Stimulated activated CD4-positive, alpha-beta T cell treated with anti-CD3 and anti-CD28 coated beads, Interleukin-4, amount 100 ng/mL, for 1 hour (primary cell): ENCODE measurements at places on chromosomes 11 and 22.

- peak; percentile 77 for DNase-seq
These were observed 6.7 kb upstream of the MCAM start for GRCh38 chr11:119323532-119324033.

DNA sequence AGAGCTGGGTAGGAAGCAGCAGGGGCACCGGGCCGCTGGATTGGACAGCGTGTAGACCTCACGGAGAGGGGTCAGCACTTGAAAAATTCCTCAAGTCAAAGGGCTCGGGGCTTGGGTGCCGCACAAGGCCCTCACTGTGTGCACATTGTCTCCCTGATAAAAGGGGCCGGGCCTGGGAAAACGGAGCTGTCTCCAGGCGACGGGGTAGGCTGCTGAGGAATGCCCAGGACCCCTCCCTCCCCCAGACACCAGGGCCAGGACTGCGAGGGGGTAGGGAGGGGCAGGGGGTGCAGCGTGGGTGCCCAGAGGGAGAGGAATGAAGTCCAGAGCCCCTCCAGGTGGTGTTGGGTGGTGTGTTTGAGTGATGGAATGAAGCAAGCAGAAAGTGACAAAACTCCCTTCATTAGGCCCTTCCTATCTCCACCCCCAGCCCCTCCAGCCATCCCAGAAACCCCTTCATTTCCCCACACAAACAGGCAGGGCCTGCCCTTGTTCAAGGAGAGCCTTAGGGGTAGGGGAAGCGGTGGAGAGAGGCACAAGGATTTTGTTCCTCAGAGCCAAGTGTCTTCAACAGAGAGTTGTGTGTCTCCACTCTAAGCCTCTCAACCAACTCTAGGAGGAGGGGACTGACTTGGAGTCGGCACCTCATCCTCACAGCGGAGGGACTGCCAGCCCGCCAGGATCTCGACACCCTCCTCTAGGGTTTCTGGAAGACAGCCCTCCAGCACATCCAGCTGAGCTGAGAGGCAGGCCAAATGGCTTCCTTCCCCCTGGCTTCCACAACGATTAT lies 63.9 kb downstream of the SYN3 start:
- no peak for DNase-seq

DNA sequence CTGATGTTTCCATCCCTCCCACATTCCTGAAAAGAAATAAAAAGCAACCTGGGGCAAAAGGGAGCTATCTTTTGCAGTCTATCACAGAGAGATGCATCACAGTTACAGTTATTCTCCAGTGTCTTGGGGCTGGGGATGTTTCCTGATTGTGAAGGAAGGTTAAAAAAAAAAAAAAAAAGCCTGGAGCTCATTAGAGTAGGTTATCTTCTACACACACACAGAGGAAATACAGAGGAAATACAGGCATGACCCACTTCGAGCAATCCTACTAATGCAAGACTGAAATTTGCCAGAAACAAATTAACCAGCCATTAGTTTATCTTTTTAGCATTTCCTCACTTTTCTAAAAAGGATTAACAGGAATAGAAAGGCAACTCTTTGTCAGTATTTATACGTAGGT lies 89.4 kb upstream of the CLMP start:
- no peak for DNase-seq

DNA sequence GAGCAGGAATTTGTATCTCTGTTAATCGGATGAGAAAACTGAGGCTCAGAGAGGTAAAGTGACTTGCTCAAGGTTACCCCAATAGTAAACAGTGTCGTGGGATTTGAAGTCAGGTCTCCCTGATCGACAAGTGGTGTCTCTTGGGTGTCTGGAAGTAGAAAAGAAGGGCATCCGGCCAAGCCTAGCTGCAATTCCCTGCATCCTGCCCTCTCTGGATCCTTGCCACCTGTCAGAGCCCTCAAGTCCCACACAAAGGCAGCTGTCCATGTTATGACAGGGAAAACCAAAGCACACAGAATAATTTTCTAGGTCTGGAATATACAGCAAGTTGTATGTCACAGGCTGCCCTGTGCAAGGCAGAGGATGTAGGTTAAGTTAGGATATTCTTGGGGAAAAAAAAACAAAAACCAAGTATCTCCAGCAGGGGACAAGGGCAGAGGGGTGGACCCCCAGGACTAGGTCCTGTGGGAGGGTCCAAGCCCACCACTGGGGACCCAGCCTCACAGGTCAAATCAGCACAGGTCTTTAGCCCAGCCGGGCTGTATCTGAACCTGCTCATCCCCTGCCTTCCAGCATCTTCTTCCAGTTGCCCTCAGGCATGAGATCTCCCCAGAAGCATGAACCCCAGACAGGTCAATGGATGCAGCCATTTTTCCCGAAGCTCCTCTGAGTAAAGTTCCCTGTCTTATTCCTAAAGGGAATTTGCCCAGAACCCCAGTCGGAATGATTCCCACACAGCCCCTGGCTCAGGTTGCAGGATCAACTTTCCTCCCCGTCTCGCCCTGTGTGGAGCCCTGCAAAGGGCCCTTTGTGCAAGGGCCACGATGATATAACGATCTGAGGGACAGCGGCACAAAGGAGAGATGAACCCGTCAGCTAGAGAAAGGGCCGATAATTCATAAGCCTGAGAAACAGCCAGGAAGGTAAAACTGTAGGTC lies 15.0 kb downstream of the USH1C start:
- DNase-seq = no peak

DNA sequence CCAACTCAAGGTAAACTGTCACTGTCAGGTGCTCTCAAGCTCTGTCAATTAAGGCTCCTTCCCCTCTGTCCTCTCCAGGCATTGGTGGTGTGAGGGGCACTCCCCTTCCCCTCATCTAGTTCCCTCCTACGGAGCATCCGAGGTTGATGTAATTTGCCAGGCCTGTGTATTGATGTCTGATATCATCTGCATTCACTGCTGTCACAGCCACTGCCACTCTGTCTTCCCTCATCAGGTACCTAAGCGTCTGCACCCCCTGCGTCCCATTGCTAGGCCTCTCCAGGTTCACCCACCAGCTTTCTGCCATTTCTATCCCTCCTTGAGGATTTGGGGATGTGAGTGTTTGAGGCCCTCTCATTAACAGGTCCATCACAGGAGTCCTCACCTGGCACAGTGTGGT lies 50.0 kb upstream of the SYT13 start:
- DNase-seq = no peak

DNA sequence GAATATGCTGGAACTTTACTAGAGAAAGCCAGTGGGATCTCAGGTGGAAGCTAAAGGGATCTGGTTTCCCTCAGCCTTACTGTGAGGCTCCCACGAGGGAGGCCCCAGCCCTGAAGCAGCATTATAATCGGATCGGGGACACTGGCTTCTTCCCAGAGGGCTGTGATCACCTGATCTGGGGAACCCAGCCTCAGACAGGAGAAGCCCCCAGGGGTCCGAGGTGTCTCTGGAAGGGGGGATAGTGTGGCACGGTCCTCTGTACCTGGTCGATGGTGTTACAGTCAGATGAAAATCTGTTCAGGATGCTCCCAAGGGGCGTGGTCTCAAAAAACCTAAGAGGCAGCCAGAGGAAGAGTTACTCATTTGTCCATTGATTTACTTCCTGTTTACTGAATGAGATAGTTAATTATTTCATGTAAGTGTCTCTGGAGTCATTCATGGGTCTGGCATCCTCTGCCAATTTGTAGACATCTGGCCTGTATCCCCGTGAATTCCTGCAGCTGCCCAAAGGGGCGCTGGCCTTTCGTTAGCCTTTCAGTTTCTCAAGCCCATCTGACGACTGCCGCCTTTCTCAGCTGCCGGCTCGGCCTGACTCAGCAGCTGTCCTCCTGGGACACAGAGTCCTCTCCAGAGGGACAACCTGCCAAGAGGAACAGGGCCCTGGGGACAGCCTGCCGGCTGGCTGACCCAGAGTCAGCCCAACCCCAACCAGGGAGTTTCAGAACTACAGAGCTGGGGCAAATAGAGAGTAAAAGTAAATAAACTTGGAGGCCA lies 17.0 kb upstream of the KCNJ11 start:
- DNase-seq = no peak

DNA sequence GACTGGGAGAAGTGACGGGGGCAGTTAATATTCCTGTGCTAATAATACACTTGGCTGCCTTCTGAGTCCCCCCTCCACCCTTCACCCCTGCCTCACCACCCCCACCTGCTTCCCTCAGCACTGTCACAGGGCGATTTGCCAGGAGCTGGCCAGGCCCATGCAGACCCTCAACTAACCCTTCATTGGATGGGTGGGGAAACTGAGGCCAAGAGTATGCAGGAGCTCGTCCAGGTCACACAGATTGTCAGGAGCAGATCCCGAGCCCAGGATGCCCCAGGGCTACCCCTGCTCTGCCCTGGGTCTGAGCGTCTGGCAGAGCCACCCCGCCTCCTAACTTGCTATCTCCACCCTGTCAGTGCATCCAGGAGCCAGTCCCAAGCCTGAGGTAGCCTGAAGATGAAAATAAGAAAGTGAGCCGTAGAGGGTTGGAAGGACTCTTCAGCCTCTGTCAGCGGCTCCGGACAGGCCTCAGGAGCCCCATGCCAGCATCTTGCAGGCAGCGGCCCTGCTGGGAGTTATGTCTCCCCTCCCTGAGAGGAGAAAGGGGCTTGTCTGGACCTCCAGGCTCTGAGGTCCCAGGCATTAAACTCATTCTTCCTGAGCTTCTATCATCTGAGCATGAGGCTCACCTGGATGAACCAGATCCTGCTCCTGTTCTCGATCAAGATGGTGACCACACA lies 6.2 kb downstream of the TPBGL start:
- no peak for DNase-seq

DNA sequence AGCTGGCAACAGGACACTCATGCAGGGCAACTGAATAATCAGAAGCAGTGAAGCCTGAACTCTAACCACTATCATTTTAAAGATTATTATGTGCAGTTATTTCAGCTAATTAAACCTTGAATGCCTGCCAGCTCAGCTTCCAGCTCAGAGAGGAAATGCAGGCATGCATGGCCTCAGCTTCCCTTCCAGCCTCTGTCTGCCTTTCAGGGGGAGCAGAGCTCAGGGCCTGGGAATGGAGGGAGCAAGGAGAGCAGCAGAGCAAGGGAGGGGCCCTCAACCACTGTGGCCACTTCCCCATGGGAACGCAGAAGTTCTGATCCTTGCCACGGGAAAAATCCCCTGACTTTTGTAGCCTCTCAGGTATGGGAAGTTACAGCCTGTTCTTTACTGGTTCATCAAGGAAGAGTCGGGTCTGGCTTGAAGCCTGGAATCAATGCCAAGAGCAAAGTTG lies 32.5 kb upstream of the APLNR start:
- DNase-seq = no peak

DNA sequence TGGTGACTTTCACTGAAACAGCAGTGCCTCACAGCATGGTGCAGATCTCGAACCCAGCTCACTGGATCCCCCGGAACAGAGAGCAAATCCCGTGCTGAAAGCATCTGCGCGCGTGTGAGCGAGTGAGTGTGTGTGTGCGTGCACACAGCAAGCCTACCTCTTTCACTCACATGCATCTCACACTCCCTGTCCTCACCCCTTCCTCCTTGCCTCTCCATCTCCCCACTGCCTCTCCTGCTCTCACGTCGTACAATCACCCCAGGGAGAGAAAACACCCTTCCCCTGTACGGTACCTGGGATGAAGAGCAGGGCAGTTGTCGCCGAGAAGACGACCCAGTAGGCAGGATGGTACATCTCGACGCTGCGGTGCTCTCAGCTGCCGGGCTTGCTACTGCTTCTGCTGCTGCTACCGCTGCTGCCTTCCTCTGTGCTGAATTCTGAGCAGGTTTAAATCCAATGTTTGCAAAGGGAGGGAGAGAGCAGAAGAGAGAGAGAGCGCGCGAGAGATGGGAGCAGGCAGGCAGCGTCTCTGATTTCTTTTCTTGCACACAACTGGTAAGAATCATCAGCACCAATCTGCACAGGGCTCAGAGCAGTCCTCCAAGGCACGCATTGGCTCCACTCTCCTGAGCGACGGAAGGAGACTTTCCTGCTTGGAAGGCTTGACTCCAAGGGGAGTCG lies at the start of gene OPCML:
Gene OPCML (minus strand): TSS at position 531 of the 681 bp plus-strand sequence.
- no peak for DNase-seq

- no peak for DNase-seq
These were observed 1459.9 kb downstream of the BRD1 start for GRCh38 chr22:48367731-48368130.

- DNase-seq = no peak
These were observed 25.4 kb upstream of the MYH9 start for GRCh38 chr22:36413022-36413775.

DNA sequence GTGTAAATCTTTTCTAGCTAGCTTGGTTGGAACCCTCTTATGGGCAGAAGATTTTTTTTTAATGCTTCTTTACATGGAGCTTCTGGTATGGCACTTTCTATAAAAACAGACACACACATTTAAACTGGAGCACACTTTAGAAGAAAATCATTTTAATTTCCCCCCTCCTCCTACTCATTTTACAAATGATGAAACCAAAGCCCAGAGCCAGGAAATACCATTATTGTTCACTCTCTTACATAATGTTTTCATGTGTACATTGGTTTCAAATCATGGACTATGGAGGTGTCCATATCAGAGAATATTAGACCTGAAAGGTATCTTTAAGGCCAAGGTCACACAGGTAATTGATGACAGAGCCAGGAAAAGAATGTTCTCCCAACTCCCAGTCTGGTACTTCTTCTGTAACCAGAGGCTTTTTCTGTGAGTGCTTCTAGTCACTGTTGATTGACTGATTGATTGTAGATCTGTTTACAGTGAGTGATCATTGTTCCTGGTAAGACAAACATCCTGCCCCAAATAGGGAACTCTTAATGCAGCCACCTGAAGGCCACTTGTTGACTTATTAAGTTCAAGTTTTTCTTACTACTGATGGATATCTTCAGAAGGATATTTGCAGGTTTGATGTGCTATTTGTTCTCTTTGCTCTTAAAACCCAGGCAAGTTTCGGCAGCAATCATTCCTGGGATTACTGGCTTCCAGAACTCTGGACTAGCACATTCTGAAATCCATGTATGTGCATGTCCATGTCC lies 26.8 kb upstream of the ME3 start:
- DNase-seq = no peak

GRCh38 chr22:42615092-42615859 lies 593 bp upstream of the POLDIP3 start:
- peak; percentile 81 for DNase-seq

- DNase-seq = no peak
These were observed 7.1 kb downstream of the PHLDB1 start for GRCh38 chr11:118614511-118614910.

GRCh38 chr11:23079382-23079813 lies 219.1 kb upstream of the CCDC179 start:
- DNase-seq = no peak

GRCh38 chr11:128066399-128066798 lies 521.0 kb downstream of the ETS1 start:
- DNase-seq = no peak
